Activated CD4-positive, alpha-beta T cell treated with anti-CD3 and anti-CD28 coated beads, Interleukin-2, amount 10 ng/mL, durations not matched to agents 24 days and 14 days (primary cell): ENCODE measurements at places on chromosomes 3 and 15. TPM values are rescaled to one million over a fixed set of nuclear protein-coding genes. Genes with fewer than 3 reads are reported as not detected.
A peak's percentile ranks its signal among the peaks of the same experiment; 100 is the strongest.

CRELD1 gene
- 22.7 and 23.4 TPM in 2 replicates for total RNA-seq

DNAJB8 gene
- not detected in 2 replicates for total RNA-seq

UNC13C gene
- not detected in 2 replicates for total RNA-seq

IL5RA gene
- not detected in 2 replicates for total RNA-seq

SPESP1 gene
- 0.51 and 1.1 TPM in 2 replicates for total RNA-seq

RAB6B gene
- 0.07 and 0.14 TPM in 2 replicates for total RNA-seq

TMCO5A gene
- total RNA-seq: not detected in 2 replicates

HMCES gene
- 58.3 and 62.6 TPM in 2 replicates for total RNA-seq

ATP6V1A gene
- total RNA-seq: 38.1 and 38.5 TPM in 2 replicates

DNA sequence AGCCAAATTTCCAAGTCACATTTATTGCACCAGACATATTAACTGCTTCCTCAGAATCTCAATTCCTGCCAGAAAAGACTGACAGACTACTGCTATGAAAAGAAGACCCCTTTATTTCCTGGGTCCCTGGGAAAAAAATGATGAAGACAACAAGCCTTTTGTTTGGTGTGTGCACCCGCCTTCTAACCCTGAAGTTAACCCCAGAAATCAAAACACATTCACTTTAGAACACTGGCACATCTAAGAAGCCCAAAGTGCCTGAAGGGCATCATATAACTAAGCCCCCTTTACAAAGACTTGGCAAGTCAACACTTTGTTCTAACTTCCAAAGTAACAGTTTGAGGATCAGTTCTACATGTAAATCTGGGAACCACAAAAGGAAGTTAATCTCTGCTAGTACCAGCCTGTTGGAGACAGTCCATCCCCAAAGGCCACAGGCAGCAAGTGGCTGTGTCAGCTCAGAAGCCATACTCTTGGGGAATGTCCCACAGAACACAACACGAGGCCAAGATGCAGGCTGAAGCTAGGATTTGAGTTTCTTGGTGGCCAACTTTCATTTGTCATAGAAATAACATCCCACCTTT, 16.3 kb upstream of the ATP1B3 start:
- no peak for DNase-seq
- H3K27me3 ChIP-seq: peaks cover 5% of the 10 kb centered on the region
- H3K27ac ChIP-seq: no peak overlapping the region
- peaks cover 2% of the 10 kb centered on the region for H3K4me1 ChIP-seq
- no peak overlapping the region for H3K4me3 ChIP-seq

- H3K4me1 ChIP-seq: peaks cover 9% of the 10 kb centered on the region
- no peak overlapping the region for H3K27ac ChIP-seq
- H3K4me3 ChIP-seq: no peak overlapping the region
- no peaks in the 10 kb centered on the region for H3K36me3 ChIP-seq
- DNase-seq: no peak
Observed at GRCh38 chr3:12393894-12394293, 90.4 kb upstream of the TSEN2 start.

DNA sequence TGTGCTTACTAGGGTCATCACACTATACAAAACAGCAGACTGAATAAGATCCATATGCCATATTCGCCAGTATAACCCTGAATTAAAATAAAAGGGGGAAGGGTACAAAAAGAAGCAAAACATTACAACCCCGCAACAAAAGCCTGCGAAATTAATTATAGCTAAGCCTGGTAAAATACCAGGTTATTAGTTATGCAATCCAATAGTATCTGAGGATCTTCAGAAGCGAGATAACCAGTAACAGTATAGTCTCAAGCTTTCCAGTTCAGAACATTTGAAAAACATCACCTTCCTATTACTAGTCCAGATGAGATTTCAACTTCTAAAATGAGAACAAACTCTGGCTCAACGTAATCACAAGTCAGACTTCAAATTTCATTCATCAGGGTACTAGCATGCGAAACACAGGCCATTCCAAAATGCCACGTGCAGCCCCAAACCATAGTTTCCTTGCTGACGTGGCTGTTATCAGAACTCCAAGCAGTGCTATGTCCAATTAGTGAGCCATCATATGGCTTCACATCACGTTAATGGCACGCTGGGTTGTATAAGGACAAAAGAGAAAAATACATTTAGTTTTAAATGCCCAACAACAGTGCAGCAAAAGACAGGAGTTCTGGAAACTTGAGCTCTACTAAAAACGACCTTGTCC, 1.1 kb downstream of the SSR3 start:
- no peaks in the 10 kb centered on the region for H3K27me3 ChIP-seq
- H3K4me3 ChIP-seq: peak overlapping the region; percentile 97
- no peak for DNase-seq
- H3K27ac ChIP-seq: peak overlapping the region; percentile 96
- peaks cover 49% of the 10 kb centered on the region for H3K4me1 ChIP-seq
- peaks cover 37% of the 10 kb centered on the region for H3K36me3 ChIP-seq

DNA sequence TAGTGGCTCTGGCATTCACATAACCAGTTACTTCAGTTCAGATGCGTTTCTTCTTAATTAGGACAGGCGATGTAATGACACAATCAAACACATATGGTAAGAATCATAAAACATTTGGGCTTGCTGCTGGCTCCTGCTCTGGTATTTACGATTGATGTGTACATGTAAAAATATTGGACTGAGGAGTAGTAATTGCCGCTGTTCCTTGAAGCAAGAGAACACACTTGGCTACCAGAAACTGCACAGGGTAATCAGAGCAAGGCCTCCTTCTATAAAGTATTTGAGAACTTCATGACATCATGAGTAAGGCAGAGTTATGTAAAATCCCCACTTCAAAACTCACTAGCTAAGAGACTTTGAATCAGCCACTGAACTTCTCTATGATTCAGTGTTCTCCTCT, 158.1 kb downstream of the SSR3 start:
- DNase-seq: no peak
- no peaks in the 10 kb centered on the region for H3K4me1 ChIP-seq
- H3K4me3 ChIP-seq: no peak overlapping the region

- no peak for DNase-seq
- peaks cover 1% of the 10 kb centered on the region for H3K27me3 ChIP-seq
- no peaks in the 10 kb centered on the region for H3K4me1 ChIP-seq
- no peaks in the 10 kb centered on the region for H3K36me3 ChIP-seq
Observed at GRCh38 chr15:95368191-95368590, 962.3 kb upstream of the NR2F2 start.

GRCh38 chr3:172201870-172202236, 162.5 kb downstream of the FNDC3B start:
- H3K4me1 ChIP-seq: peaks cover 2% of the 10 kb centered on the region
- H3K27me3 ChIP-seq: no peaks in the 10 kb centered on the region
- no peak overlapping the region for H3K27ac ChIP-seq

DNA sequence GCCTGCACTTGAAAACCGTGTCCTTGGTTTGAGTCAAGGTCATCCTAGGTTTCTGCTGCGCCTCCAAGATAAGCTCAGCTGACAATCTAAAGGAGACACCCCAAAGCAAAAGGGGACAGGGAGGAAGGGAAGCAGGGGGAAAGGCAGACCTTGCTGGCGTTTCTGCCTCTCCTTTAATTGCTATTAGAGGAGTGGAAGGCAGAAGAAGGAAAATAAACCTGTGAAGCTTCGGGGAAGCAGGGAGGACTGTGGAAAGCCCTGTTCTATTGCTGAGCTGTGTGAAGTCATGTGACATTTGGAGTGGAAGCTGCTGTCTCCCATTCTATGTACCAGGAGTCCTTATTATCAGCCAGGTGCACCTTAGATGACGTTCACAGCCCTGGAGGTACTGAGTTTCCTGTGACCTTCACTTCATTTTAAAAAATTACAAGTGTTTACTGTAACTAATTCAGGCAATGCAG, 21.5 kb upstream of the CHD2 start:
- H3K27me3 ChIP-seq: peaks cover 2% of the 10 kb centered on the region
- no peak overlapping the region for H3K27ac ChIP-seq

DNA sequence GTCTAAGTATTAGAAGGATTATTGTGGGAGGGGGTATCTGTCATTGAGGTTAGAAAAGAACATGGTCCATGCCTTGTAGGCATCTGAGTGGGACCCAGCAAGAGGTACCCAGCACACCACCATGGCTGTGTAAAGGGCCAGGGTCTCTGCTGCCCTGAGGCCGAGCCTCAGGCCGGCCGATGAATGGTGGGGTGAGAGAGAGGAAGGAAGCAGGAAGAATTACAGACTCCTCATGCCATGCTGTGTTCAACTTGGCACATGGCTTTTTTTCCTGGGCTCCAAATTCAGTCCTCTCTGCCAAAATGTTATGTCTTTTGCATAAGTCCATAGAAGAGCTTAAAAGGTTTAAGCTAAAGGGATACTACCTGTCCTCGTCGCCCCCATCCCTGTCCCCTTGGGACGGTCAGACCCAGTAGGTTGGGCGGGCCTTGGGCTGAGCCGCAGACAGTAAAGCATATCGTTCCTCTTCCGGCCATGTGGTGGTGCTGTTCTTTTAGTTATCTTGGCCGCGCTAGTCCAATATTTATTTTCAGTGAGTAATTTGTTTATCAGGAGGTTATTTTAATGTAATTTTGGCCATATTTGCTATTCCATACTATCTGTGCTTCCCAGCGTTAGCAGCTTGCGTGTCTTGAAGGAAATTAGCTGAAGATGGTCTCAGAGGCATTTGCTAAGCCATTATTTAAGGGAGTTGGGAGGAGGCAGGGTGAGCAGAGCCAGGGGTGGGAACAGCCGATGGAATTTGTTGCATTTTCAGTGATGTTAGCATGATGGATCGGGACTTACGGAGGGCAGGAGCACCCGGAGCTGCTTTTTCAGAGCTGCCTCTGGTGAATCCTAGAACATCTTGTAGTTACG, 152.4 kb downstream of the AGBL1 start:
- peaks cover 4% of the 10 kb centered on the region for H3K4me1 ChIP-seq
- H3K36me3 ChIP-seq: no peaks in the 10 kb centered on the region
- peaks cover 30% of the 10 kb centered on the region for H3K27me3 ChIP-seq
- H3K27ac ChIP-seq: no peak overlapping the region
- H3K4me3 ChIP-seq: no peak overlapping the region

- no peak overlapping the region for H3K4me3 ChIP-seq
- no peak for DNase-seq
- H3K36me3 ChIP-seq: no peaks in the 10 kb centered on the region
- no peaks in the 10 kb centered on the region for H3K27me3 ChIP-seq
- H3K4me1 ChIP-seq: no peaks in the 10 kb centered on the region
Observed at GRCh38 chr15:100020189-100020588, 287.0 kb upstream of the LYSMD4 start.

DNA sequence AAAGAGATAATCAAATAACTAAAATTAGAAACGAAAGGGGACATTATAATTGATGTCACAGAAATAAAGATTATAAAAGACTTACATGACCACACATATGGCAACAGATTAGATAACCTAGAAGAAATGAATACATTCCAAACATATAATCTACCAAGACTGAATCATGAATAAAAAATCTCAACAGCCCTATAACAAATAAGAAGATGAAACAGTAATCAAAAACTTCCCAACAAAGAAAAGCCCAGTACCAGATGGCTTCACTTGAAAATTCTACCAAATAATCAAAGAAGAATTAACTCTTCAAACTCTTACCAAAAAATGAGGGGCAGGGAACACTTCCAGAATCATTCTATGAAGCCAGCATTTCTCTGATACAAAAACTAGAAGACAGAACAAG, 11.8 kb downstream of the TOP2B start:
- H3K36me3 ChIP-seq: peaks cover 39% of the 10 kb centered on the region
- H3K4me3 ChIP-seq: no peak overlapping the region
- no peaks in the 10 kb centered on the region for H3K27me3 ChIP-seq
- H3K4me1 ChIP-seq: peaks cover 50% of the 10 kb centered on the region
- no peak overlapping the region for H3K27ac ChIP-seq
